ENCODE measurements at places on chromosomes 5 and 9. TPM values are rescaled to one million over a fixed set of nuclear protein-coding genes. Genes with fewer than 3 reads are reported as not detected.

FOXI1 gene
- not detected for total RNA-seq

ANKHD1 gene
- 72.9 TPM for total RNA-seq

ECM2 gene
- total RNA-seq = 38.5 TPM

ECSCR gene
- total RNA-seq = 1.8 TPM

NEUROG1 gene
- not detected for total RNA-seq

CREBRF gene
- 19.1 TPM for total RNA-seq

DIPK1B gene
- total RNA-seq = 0.12 TPM

KCNV2 gene
- not detected for total RNA-seq

CD72 gene
- total RNA-seq = 0.73 TPM

TTC33 gene
- total RNA-seq = 13.1 TPM

IL31RA gene
- total RNA-seq = 14.0 TPM

PCDHB14 gene
- total RNA-seq = 0.61 TPM

TMEM252 gene
- not detected for total RNA-seq
